ENCODE measurements at places on chromosomes 5 and 9.

DNA sequence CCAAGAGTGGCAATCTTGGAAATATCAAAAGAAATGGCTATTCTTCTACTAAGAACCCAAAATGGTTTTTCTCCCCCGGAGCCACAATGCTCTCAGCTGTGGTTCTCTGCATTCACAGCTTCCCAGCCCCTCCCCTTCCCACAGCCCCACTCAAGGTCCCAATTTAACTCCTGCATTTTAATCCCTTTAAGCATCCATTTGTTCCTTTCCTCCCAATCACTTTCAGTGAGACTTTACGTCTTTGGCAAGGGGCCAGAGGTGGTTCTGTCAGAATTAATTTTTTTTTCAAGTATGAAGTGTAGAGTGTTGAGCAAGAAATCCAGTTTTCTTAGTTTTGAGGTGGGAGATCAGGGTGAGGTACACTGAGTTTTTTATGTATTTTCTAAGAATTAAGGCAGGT is 256.9 kb downstream of the GLIS3 start:
- no peak for DNase-seq

DNA sequence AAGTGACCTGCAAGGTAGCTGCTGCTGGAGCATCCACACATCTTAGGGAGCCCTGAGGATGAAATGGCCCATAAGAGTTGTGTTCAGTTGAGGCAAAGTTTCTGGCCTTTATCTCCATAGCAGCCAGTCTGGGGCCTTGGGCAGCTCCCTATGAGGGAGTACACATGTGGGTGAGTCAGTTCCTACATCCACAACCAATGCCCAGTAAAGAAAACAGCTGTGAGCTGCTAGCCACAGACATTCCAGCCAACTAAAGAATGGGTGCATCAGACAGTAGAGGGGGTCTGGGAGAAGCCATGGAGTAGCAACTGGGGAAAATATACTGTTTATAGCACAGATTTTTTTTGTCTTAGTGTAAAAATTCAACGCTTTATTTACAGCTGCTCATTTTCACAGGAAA is 720.7 kb downstream of the TLE1 start:
- no peak for DNase-seq

DNA sequence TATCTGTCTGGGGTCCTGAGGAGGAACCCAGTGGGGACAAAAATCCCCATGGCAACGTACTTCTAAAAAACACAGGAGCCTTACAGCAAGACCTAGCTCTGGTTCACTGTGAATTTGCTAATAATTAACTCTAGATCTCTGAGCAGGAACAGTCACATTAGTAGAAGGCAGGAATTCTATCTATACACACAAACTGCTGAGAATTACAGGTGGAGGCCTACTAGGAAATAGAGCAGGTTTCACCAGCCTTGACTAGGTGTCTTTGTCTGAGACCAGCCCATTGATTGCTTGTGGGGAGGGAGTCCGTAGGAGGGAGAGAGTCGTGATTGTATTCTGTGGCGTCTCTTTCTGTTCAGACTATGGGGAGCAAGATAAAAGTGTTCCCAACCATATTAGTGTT is 44.8 kb downstream of the PRLR start:
- DNase-seq: no peak

DNA sequence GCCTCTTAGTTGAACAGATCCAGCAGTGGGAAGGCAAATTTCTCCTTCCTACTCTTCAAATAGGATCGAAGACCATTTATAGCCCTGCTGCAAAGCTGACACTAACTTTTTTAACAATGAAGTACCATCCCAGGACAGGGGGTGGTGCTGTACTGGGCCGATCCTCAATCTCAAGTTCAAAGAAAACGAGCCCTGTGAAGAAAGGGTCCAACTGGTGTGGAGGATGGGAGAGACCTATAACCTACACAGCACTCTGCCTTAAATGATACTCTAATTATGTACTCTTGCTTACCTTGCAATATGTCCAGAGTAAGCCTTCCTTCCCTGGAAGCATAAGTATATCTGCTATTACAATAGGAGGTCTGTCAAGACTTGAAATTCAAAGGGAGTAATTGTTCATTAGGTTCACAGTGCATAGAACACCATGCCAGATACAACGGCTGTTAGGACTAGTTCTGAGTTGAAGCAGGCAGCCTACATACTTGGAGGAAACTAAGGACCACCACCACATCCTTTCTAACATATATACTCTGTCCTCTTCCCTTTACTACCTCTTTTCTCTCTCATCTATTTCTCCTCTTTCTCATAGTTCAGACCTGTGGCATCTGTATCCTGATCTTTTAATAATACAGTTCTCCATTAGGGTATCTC is 6.2 kb downstream of the ETF1 start:
- no peak for DNase-seq

GRCh38 chr5:92019376-92019990 is 636.4 kb upstream of the ARRDC3 start:
- no peak for DNase-seq

- no peak for DNase-seq
Observed at GRCh38 chr5:99089822-99090549, 161.2 kb upstream of the CHD1 start.

DNA sequence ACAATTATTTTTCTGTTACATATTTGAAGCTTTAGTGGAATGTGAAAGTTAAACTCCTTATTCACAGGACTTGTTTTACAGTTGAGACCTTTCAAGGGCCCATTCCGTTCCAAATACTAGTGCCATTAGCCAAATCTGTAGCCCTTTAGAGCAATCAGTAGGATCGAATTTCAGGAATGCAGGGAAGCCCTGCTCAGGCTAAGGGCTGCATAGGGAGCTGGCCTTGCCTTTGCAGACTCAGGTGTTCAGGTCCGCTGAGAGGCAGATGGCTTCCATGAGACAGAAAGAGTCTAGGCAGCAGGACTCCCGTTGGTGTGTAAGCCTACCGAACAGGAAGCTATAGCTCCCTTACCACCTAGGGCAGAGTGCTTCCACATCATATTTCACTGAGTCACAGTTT is 150.1 kb upstream of the SLC27A6 start:
- DNase-seq: no peak

- DNase-seq: no peak
Observed at GRCh38 chr5:79008362-79008761, 23.3 kb upstream of the ARSB start.

- DNase-seq: no peak
Observed at GRCh38 chr5:138849439-138849838, 25.7 kb downstream of the LRRTM2 start.

GRCh38 chr9:92094655-92095054 is 20.6 kb downstream of the SPTLC1 start:
- DNase-seq: no peak

DNA sequence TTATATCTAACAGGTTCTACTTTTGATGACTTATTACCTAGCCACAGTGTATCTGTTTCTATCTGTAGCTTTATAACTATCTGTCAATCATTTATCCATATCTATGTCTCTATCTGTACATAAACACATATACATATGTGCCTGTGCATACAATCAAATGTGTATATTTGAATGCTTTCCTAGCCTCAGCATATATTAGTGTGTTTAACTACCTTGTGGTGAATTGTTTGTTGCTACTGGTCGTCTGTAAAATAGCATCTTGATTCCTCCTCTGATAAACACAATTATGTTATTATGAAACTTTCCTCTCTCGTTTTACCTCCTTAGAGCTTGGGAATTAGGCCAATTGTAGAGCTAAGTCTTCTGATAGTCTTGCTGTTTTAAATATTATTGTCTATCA is 44.4 kb downstream of the PARP8 start:
- no peak for DNase-seq

DNA sequence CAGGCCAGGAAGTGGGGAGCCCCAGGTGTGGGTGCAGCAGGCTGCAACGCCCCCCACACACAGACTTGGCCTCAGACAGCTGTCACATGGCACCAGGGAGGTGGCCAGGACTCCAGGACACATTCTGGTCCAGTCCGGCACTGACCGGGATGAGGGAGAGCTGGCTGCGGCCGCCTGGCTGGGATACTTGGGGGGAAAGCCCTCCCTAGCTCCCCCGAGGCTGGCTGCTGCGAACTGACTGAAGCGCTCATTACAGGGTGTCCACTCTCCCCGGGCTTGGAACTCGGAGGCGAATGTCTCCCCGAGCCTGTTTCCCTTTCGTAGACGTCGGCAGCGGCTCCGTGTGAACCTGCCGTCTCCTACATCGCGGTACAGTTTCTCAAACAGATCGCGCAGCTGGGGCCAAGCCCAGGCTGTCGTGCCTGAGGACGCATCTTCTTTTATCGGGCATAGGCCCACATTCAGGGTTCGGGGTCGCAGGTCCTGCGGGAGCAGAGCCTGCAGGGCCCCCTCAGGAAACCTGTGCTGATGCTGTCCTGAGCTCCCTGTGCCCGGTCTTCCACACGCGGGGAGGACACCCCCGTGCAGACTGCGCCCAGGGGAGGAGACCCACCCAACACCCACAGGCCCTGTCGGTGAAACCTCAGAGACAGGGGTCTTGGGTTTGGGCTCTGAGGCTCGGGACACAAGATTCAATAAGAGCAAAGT is 19.8 kb downstream of the NACC2 start:
- DNase-seq: no peak

DNA sequence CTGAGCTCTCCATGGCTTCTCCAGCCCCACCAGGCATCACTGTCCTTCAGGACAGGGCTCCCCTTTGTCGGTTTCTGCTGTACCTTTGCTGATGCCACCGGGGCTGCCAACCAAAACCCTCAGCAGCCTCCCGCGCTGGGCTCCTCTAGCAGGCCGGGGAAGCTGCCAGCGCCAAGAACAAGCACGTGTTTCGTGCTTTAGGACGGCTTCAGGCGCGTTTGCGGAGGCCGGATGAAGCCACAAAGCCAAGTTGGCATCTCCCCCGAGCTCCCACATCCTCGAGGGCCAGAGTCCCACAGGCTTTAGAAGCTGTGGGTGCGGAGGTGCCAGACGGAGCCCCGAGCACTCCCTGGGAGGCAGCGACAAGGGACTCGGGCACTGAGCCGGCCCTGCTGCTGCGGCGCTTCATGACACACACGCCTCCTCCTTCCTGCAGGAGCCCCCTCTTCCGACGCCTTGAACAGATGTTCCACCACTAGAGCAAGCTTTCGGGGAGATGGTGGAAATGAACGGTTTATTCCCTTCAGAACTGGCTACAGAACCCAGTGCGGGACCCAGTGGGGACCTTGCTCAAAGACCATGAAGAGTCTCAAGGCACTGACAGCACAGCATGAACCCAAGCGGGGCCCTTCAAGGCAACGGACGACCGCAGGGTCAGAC is 36.7 kb downstream of the SARDH start:
- no peak for DNase-seq

DNA sequence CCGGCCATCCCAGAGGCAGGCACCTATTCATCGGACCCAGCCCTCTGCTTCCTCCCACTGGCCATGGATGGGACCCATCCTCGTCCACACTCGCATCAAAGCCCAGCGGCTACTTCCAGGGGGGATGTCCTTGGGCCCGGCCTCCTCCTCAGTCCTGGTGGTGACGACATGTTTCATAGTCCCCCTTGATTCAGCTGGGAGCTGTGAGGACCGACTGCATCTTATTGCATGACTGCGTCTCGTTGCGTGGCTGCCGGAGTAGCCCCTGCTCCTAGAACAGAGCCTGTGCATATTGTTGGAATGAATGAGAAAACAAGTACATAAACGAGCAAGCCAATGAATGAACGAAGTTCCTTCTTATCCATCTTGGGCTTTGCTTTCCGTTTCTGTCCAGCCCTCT is 12.8 kb downstream of the NCS1 start:
- DNase-seq: no peak

GRCh38 chr9:131464354-131465000 is 38.2 kb upstream of the POMT1 start:
- no peak for DNase-seq

DNA sequence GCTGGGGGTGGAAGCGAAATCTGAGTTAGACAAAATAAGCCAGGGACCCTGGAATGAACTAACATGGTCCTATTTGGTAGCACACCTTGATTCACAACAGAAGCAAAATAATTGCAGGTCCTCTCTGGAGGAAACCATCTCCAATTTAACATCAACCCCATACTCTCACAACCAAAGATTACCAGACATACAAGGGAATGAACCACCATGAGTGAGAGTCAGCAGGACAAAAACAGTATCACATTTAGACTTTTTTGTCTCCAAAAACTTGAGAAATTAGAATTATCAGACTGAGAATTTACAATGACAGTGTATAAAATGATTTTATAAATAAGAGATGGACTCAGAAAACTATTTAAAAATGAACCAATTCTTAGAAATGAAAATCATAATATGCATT is 21.1 kb downstream of the PPP1R2B start:
- no peak for DNase-seq

DNA sequence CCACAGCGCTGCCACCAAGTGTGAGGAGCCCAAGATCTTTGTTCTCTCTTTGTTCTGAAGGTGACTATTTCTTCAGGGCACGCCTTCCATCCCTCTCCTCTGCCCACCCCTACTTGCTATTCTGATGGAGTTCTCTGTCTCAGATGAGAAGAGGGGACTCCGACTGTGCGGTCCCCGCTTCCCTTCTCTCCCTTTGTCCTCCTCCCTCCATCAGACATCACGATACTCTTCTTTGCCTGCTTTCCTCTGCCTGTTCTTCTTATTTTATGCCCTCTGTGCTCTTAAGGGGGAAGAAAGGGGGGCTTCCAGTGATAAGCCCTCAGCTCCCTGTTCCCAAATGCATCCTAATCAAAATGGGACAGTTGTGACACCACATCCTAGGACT is 307.8 kb downstream of the RAB3C start:
- DNase-seq: no peak

GRCh38 chr5:98570661-98571191 is 202.7 kb upstream of the RGMB start:
- DNase-seq: peak; percentile 41

- no peak for DNase-seq
Observed at GRCh38 chr5:150625831-150626746, 14.4 kb upstream of the SYNPO start.

DNA sequence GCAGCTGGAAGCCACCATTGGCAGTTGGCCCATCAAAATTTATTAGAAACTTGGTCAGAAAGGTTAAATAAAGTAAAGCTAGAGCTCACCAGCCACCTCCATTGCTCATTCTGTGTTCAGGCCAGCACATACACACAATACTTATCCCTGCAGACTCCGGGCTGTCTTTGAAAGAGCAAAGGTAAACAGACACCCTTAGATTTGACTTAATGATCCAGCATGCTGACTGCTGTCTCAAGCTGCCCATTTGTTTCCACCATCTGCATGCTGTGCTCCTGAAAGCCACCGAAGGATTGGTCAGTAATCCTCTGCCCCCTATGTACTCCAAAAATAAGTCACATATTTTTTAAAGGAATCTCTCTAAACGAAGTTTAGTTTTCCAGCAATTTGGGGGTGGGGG is 1059.8 kb upstream of the DMAC1 start:
- DNase-seq: no peak

- no peak for DNase-seq
Observed at GRCh38 chr9:79208791-79209396, 362.9 kb upstream of the TLE4 start.

Data from muscle of leg (tissue), 16 donors.